ENCODE measurements at places on chromosomes 3 and 15.

DNA sequence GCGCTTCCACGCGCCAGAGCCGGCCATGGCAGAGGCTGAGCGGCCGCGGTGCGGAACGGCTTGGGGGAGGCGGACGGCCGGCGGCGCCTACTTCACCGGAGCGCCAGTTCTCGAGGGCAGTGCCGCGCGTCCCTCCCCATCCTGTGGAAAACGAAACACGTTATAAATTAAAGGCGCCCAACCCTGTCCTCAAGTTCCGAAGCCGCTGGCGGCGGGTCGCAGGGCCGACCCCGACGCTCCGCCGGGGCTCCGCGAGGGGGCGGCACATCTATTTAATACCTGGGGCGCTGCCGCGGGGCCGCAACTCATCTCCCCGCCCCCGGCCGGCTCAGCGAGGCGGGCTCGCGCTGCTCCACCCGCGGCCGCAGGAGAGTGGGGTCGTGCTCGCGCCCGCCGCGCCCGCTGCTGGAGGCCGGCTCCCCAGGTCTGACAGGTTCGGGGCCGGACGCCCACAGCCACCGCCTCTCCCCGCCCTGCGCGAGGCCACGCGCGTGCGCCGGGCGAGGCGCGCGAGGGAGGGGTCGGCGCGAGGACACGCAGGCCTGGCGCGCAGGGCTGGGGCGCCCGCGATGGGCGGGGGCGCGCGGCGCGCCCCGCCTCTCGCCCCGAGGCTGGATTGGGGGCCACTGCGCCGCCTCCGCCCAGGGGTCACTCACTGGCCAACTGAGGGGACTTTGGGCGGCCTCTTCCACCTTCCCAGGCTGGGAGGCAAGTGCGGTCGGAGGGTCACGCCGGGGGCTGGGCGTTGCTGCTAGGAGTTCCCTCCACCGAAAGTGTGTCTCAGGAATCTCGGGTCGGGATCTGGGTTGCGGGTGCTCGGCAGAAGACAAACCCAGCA is at the start of gene SLC30A4:
TSS of gene SLC30A4 (minus strand) at position 428 of the 838 bp plus-strand sequence. CDS start at position 27, 401 bp downstream.
- peak; percentile 23 for DNase-seq

DNA sequence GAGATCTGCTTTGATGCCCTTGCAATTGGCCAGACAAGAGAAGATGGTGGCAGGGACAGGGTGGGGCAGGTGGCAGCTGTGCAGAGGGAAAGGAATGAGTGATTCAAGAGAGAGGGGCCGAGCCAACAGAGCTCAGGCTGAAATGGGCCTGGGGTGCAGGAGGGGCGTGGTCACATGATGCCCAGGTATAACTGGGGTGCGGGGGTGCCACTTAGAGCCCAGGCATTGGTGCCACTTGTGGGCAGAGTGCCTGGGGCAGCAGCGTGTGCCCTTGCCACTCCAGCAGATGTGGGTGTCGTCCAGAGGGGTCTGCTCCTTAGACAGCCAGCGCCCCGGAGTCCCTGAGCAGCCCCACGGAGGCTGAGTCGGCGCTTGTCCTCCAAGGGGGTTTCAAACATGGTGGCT is 88.7 kb downstream of the PLXNA1 start:
- DNase-seq = no peak

DNA sequence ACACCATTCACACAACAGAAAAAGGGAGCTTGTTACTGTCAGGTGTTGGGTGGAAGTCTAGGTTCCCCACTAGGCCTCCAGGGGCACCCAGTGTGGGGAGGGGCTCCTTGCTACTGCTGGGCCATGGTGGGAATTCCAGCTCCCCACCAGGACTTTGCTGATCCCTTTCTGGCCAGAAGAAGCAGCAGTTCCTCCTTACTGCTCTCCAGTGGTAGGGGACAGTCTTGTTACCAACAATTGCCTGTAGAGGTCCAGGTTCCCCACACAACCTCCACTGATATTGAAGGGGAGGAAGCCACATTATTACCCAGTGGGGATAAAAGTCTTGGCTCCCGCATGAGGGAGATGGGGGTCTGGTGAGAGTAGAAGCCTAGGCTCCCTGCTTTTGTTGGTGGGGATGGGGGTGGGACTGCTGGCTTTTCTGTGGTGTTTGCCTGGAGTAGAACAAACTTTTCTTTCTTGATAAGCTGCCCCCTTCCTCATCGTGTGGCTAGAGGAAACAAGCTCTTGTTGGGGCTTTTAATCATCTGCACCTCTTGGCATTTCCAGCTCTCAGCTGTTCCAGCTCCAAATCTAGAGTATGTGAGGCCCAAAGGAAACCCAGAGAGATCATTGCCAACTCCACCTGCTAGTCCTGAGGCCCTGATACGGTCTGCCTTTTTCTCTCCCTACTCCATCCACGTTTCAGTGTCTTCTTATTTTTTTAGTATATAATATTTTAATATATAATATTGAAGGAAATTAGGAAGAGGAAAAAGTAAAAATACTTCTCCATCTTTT is 824.2 kb downstream of the AGBL1 start:
- DNase-seq = no peak

DNA sequence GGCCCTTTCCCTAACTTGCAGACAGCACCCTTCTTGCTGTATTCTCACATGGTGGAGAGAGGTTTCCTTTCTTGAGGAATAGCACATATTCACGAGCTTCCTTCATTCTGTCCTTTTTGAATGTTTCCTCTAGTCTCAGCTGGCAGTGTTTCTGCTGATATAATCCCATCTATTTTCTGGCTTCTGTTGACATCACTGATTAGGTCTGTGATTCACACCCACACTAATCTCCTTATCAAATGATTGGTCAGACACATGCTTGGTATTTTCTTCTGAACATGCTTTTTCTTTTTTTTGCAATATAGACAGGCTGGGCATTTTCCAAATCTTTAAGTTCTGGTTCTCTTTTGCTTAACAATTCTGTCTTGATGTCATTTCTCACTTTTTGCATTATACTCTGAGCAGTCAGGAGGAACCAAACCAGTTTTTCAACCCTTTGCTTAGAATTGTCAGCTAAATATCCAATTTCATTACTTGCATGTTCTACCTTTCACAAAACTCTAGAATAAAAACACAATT is 65.4 kb downstream of the OXSM start:
- DNase-seq = no peak

DNA sequence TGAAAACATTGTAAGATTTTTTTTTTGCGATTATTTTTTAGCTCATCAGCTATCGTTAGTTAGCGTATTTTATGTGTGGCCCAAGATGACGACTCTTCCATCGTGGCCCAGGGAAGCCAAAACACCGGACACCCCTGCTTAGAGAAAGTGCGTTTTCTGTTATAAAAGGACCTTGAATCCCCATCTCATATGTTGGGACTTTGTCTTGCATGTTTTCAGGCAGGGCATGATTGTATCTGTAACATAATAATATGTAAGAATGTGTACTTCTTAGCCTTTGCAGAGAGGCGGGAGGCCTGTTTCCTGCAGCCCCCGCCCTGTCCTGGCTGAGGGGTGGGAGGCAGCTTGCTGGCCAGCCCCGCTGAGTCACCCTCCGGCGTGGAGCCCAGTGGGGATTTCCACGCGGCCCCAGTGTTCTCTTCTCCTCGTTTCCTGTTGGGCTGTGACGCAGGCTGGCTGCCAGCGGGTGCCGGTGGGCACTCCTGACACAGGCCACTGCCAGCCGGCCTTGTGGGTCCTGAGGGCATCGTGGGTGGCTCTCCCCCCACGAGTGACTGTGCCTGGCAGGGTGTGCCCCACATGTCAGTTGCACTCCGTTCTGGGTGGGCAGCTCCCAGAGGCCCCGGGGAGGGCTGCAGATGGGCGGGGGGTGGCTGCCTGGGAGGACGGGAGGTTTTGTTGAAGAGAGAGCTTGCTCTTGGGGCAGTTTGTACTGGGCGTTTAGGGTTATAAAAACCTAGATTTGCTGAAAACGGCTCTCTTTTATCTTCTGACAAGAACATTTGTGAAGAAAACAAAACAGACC is 55.6 kb downstream of the SMAD3 start:
- DNase-seq = peak; percentile 80

DNA sequence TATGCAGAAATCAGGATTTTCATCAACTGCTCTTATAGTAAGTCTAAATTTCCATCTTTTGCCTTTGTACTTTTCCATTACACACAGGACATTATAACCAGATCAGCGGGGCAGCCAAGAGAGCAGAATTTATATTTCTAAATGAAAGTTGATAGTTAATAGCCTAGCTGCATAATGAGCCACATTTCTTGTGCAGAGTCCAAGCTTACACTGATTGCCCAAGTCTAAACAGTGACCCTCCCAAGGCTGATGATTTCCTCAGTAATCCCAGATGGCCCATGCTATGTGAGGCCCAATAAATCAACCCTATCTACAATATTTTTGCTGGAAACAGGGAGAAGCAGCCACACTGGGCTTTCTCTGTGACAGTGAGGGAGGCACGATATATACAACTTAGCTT is 475.8 kb upstream of the KCNMB2 start:
- DNase-seq = no peak

DNA sequence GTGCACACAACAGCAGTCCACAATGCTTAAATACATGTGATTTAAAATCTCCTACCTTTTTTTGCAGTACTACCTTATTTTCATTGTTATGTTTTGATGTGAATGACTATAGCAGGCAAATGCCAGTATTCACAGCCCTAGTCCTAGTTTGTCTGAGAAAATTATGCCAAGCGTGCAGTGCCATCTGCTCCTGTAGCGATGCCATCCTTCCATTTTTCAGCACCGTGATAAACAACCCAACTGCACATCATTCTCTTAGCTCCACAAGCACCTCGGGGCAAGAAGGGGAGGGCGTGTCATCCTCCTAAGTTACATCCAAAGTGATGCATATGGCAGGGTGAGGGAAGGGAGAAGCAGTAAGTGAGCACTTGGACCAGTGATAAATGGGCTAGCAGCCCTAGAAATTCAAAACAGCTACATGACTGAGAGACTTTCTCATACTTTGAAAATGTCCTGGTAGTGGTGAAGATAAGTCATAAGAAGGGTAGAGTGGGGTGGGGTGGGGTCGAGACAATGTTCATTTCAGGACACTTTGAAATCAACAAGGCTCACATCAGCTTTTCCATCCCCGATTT is 198.8 kb downstream of the LSAMP start:
- DNase-seq = no peak
